Mesothelial cell of epicardium (in vitro differentiated cells): ENCODE measurements at places on chromosomes 16 and 17. TPM values are rescaled to one million over a fixed set of nuclear protein-coding genes. Genes with fewer than 3 reads are reported as not detected.

BAHCC1 gene
- 34.9 to 36.4 TPM (median 35.1 TPM) in 3 replicates for total RNA-seq

OTOA gene
- total RNA-seq = 0.09 to 0.25 TPM (median 0.25 TPM) in 3 replicates

SHBG gene
- 0.60 to 0.84 TPM (median 0.82 TPM) in 3 replicates for total RNA-seq

MYH2 gene
- total RNA-seq = not detected in 3 replicates

TMEM100 gene
- total RNA-seq = 4.9 to 5.1 TPM (median 5.0 TPM) in 3 replicates

CLEC3A gene
- total RNA-seq = not detected in 3 replicates

KRT39 gene
- not detected in 3 replicates for total RNA-seq

HP gene
- total RNA-seq = not detected in 3 replicates

CFDP1 gene
- total RNA-seq = 86.7 to 89.1 TPM (median 87.0 TPM) in 3 replicates

ACAP1 gene
- total RNA-seq = 8.9 to 10.9 TPM (median 9.1 TPM) in 3 replicates

ADGRG3 gene
- total RNA-seq = 0.38 TPM in 1 of 3 replicates, not detected in the others

YBX2 gene
- total RNA-seq = 1.9 to 3.3 TPM (median 2.2 TPM) in 3 replicates

TMEM186 gene
- 11.2 to 12.8 TPM (median 11.9 TPM) in 3 replicates for total RNA-seq

LGALS9B gene
- total RNA-seq = not detected in 3 replicates
